Inflammatory macrophage treated with lipopolysaccharide for 1 hour (primary cell): ENCODE measurements at places on chromosomes 2 and 18.

- no peak for DNase-seq
These were observed 5.8 kb downstream of the CUL3 start for GRCh38 chr2:224579411-224579810.

DNA sequence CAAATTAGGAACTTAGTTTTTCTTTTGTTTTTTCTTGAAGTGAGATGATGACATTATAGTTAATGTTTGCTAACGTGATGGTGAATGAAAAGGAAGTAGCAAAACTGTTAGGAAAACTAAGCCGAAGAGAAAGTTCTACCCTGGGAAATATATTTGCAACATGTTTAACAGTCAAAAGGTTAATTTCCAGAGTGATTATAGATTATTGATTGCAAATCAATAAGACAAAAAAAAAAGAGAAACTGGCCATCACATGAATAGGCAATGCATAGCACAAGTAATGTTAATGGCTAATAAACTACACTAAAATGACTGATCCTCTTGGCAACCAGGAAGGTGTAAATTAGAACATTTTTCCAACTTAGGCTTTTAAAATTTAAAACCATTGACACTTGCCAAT lies 26.0 kb upstream of the AMMECR1L start:
- DNase-seq: peak; percentile 25

DNA sequence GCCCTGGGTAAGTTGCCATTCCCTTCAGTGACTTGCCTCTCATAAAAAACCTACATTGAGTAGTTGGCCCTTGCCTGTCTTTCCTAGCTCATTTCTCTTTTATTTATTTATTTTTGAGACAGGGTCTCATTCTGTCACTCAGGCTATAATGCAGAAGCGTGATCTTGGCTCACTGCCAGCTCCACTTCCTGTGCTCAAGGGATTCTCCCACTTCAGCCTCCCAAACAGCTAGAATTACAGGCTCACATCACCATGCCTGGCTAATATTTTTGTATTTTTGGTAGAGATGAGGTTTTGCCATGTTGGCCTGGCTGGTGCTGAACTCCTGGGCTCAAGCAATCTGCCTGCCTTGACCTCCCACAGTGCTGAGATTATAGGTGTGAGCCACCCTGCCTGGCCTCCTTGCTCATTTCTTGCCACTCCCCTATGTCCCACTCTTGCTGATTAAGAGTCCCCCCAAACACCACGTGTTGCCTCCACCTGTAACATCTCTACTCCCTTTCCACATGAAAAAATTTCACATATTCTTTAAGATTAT lies 12.6 kb downstream of the EVA1A start:
- DNase-seq: no peak

GRCh38 chr2:10993001-10993481 lies 81.3 kb downstream of the KCNF1 start:
- DNase-seq: no peak

DNA sequence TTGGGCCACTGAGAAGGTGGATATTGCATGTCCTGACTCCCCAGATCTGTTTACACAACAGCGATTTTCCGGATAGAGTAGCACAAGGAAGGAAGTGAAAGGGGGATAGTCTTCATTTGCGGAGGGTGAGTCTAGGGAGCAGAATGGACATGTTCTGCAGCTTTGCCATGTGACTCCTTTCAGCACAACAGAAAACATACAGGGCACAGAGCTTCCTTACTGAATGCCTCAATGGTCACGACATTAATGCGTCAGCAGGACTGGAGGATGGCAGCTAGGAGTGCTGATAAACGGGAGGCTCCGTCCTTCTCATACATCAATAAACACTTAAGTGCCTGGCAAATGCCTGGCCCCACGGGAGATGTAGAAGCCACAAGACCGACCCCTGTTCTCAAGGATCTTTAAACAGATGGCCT lies 163.0 kb downstream of the FAM210A start:
- peak; percentile 83 for DNase-seq

- no peak for DNase-seq
These were observed 77.4 kb downstream of the INHBB start for GRCh38 chr2:120423167-120423943.

- DNase-seq: no peak
These were observed 1011.8 kb upstream of the CDH2 start for GRCh38 chr18:29188760-29189159.

DNA sequence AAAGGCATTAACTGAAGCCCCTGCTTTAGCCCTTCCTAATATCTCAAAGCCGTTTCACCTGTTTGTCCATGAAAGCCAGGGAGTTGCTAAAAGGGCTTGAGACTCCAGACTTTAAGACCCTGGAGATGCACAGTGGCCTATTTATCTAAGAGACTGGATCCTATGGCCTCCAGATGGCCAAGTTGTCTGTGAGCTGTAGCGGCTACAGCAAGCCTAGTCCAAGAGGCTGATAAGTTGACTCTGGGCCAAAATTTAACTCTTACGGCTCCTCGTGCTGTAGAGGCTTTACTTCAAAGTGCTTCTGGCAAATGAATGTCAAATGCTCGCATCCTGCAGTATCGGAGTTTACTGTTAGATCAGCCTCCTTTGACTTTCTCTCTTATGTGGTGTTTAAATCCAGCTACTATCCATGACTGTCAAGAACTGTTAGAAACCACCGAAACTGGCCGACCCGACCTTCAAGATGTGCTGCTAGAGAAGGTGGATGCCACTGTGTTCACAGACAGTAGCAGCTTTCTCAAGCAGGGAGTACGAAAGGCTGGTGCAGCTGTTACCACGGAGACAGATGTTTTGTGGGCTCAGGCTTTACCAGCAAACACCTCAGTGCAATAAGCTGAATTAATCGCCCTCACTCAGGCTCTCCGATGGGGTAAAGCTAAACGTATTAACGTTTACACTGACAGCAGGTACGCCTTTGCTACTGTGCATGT lies 336.7 kb upstream of the CNTNAP5 start:
- DNase-seq: no peak

GRCh38 chr2:144364944-144365738 lies 154.8 kb downstream of the ZEB2 start:
- peak; percentile 73 for DNase-seq

DNA sequence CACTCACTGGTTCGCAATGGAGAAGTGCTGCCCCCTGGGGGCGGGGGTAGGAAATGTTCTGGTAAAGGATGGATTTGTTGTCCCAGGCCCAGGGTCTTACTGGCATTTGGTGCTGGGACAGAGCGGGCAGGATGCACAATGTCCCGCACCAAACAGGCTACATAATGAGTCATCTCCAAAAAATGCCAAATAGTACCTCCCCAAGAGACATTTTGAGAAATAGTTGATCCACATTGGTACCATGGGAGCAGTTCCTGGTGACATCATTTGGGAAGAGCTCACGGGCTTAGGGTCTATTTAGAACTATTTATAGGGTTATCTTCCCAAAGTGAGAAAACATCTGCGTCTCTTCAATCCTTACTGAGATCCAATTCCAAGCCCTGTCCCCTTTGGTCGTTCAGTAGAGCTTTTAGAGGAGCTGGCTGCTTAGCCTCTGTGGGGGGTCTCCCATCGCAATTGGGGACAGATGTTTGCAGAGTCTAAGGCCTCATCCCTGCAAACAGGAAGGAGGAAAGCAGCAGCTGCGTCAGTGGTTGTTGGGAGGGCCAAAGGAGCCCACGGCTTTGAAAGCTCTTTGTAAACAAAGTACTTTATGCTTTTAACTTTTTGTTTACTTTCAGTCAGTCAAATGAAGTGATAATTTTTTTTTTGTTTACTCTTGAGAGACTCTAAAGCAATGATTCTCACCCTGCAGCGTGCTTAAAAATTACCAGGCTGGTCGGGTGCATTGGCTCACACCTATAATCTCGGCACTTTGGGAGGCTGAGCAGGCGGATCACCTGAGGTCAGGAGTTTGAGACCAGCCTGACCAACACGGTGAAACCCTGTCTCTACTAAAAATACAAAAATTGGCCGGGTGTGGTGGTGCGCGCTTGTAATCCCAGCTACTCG lies 49.3 kb downstream of the GREB1 start:
- peak; percentile 42 for DNase-seq

DNA sequence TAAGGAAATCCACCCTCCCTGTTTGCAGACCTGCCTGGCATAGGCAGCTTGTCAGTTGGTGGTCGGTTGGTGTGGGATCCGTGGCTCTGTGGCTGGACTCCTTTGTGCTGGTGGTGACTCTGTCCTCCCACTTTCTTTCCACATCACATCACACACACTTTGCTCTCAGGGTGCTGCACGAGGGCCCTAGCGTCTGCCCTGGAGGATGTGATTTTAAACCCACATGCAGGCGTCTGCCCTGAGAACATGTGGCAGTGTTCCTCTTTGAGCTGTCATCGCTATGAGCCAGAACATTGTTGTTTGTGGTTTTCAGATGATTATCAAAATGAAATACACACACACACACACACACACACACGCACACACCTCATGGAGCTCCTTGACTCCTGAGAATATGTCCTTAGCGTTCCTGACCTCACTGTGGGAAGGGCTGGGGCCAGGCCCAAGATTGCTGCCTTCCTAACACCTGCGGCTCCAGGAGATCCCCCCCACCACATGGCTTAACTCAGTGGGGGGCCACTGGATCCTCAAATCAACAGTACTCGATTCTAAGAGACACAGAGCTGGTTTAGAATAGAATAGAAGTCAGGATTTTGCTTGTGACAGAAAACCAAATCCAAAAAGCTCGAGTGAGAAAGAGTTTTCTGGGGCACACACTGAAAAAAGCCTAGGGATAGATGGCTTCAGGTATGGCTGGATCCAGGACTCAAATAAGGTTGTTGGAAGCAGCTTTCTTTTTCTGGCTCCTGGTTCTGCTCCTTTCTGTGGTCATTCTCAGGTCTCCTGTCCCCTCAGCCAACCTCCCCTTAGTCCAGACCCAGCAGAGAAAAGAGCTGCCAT lies 54.8 kb downstream of the RTP5 start:
- peak; percentile 4 for DNase-seq

- DNase-seq: no peak
These were observed 11.3 kb upstream of the TMSB10 start for GRCh38 chr2:84894131-84894586.

- no peak for DNase-seq
These were observed 136.8 kb downstream of the NEDD4L start for GRCh38 chr18:58180738-58181353.

GRCh38 chr2:149145314-149146295 lies 107.1 kb downstream of the LYPD6B start:
- DNase-seq: no peak

GRCh38 chr2:30706534-30707303 lies 100.5 kb downstream of the CAPN13 start:
- DNase-seq: peak; percentile 33

DNA sequence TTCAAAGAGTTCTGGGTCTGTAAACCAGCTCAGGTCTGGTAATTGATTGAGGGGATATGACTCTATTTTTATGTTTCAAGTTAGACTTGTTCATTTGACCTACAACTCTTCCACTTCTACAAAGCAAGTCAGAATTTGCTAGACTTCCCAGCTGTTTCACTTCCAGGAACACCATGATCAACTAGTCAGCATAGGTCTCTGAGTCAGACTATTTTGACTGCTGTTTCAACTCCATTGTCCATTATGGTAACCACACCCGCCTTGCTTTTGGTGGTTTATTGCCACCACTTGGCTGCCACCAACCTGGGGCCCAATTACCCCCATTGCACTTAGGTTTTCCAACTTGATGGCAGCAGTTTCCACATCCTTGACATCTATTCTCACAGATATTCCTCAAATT lies 116.6 kb downstream of the LAMA3 start:
- no peak for DNase-seq

DNA sequence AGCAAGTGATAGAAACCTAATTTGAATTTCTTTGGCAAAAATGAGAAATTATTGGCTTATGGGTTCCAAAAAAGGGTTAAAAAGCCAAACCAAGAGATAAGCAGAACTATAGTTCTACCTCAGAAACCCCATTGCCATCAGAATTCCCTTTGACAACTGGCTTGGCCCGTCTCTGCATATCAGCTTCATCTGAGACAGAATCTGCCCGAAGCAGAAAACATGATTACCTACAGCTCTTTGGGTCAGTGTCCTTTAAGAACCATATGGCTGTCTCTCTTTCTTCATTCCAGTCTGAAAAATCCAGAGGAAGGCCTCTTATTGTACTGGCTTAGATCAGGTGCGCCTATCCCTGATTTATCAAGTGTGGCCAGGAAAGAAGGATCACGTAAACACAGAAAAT lies 49.8 kb upstream of the AGPS start:
- DNase-seq: no peak

DNA sequence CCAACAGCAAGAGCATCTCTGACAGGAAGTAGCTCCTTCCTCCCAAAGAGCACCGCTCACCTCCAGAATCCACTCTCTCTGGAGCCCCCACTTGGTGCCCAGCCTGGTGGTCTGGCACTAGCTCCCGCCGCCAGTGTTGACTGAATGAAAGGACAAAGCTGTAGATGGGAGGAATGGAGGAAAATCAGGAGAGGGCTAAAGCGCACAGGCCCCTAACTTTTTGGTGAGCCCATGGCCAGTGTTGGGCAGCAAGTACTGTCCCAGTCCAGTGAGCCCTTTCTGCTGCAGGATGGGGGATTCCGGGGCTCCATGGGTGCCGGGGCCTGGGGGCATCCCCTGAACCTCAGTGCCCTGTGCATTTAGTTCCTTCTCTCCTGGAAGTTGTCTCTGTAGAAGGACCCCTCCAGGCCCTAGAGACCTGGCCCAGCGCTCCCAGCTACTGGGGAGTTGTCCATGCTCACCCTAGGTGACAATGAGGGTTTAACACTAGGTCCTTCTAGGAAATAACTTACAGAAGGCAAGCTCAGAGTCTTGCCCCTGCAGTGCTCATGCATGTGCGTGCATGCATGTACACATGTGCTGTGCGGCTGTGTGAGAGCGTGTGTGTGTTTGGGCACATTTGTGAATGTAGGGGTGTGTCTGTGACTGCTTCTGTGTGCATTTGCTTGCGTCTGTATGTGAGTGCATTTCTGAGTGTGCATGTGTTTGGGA lies 33.6 kb downstream of the GLI2 start:
- DNase-seq: no peak

DNA sequence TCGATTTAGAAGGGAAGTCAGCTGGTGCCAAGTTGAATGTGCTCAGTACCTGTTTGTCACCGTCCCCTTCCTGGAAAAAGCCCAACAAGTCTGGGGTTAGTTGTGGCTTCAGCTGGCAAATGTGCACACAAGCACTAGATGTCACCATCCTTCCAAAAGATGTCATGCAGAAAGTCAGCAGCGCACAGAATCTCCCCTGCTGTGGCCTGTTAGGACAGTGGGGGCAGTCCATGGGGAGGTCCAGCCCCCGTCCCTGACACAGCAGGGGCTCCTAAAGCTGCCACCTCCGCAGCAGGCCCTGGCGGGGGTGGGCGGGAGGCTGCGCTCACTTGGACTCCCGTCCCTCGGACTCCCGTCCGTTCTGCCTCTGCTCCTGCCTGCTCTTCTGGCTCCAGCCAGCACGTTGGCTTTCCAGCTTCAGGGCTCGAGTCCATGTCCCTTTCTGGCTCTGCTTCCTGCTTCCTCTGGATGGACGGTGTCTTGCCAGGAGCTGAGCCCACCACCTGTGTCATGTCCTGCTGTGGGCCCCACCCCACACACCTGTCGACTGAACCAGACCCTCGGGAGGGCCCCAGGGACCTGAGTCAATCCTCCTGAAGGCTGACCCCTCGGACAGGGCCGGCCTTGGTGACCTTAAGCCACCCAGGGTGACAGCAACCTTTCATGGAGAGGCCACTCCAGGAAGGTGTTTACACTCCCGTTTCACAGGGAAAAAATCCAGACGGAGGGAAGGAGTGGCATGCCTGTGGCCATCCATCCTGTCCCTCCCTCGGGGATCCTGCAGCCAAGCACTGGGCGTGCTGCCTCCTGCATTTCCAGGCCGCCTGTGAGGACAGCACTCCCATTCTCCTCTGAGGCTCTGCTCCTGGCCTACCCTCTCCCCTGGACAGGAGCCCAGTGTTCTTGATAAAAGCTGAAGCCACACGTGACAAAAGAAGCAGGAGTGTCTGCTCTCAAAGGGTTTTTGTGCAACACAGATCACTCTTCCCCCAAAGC lies 8.5 kb downstream of the RAB17 start:
- peak; percentile 25 for DNase-seq
